ENCODE measurements at places on chromosomes 12 and 14.

DNA sequence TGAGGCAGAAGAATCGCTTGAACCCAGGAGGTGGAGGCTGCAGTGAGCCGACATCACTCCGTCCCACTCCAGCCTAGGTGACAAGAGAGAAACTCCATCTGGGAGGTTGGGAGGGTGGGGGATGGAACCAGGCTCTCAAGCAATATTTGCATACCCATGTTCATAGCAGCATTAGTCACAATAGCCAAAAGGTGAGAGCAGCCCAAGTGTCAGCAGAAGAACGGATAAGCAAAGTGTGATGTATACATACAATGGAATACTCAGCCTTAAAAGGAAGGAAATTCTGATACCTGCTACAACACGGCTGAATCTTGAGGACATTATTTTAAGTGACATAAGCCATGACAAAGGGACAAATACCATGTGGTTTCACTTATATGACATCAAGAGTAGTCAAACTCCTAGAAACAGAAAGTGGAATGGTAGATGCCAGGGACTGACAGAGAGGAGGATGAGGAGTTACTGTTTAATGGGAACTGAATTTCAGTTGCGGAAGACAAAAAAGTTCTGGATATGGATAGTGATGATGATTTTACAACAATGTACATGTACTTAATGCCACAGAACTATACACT, 11.6 kb downstream of the DAD1 start:
- no peak for DNase-seq

DNA sequence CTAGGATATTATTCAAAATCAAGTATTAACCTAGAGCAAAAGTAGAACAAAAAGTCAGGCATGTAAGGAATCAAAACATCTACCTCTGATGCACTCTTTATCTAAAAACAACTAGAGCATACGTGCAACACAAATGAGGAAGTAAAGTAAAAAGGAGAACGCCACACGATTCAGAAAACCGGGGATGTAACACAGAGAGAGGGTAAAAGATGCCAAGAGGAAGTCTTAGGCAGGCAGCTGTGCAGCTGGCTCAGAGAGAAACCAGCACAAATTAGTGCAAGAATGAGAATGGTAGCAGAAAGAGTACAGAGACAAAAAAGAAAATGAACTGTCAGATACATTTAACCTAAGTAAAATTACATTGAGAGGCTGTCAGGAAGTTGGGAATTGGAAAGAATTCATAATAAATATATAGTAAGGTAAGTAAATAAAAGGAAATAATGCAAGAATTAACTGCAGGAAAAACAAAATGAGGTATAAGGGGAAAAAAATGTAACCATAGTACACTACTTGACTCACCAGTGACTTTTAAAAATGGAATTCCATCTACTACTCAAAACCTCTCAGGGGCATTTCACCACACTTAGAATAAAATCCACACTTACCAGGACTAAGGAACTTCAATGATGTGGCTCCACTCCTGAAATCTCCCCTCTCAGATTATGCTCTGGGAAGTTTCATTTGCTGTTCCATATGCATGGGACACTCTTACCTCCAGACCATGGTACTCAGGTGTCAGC, 17.1 kb downstream of the BCAT1 start:
- no peak for DNase-seq

GRCh38 chr12:130127912-130128789, 34.1 kb upstream of the FZD10 start:
- DNase-seq: no peak

DNA sequence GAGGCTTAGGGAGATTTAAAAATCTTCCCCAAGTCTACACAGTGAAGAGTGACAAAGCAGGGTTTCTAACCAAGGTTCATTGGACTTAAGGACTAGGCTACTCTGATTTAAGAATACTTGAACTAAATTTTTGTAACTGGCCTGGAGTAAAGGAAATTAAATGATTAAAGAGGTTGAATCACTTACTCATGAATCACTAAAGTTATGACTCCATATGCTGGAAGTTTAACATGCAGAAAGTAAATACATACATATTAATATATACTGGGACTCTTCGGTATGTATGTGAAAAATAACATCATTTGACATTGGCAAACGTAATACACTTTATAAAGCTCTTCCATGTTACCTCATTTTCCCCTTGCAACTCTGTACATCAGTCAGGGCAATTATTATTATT, 322.9 kb downstream of the KCNH5 start:
- no peak for DNase-seq

DNA sequence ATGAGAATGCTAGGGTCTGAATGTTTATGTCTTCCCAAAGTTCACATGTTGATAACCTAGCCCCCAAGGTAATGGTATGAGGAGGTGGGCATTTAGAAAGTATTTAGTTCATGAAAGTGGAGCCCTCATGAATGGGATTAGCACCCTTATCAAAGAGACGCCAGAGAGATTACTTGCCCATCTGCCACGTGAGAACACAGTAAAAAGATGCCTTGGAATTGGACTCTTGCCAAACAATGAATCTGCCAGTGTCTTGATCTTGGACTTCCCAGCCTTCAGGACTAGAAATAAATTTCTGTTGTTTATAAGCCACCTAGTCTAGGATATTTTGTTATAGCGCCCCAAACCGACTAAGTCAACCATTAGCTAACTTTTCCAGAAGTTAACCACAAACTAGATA, 92.0 kb upstream of the SLC38A4 start:
- no peak for DNase-seq

DNA sequence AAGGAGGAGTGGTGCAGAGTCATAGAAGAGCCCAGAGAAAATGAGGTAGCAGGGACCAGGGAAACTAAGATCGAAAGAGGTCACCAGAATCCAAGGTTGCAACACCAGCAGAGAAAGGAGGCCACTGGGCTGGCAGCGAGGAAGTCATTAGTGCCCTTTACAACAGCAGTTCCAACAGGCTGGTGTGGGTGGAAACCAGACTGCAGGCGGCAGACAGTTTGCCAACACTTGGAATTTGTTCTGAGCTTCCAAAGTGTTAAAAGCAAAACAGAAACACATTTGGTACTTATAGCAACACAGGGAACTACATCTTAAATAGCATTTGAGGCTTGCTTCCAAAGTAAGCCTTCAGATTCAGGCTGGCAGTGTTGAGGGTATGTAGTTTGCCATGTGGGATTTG, 95.2 kb upstream of the PWP1 start:
- DNase-seq: no peak

DNA sequence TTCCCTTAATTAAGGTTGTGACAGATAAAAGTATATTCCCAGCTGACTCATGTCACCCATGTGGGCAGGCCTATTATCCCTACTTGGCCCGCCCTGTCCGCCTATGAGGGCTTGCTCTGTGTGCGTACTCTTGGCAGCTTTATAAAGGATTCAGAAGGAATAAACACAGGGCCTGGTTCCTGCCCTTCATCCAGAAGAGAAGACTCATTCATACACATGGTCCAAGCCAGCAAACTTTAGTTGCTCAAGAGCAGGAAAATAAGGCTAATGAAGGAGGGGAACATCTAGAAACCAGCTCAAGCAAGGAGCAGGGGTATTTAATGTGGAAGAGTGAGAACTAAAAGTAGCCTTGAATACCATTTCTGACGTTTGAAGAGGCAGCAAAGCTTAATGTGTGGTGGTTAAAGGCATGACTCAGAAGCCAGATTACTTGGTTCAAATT, 141.9 kb downstream of the CRADD start:
- no peak for DNase-seq

- DNase-seq: no peak
These were observed 642.7 kb downstream of the DIO2 start for GRCh38 chr14:79568594-79568993.

- peak; percentile 52 for DNase-seq
These were observed 37.8 kb downstream of the PAH start for GRCh38 chr12:102879144-102879763.

DNA sequence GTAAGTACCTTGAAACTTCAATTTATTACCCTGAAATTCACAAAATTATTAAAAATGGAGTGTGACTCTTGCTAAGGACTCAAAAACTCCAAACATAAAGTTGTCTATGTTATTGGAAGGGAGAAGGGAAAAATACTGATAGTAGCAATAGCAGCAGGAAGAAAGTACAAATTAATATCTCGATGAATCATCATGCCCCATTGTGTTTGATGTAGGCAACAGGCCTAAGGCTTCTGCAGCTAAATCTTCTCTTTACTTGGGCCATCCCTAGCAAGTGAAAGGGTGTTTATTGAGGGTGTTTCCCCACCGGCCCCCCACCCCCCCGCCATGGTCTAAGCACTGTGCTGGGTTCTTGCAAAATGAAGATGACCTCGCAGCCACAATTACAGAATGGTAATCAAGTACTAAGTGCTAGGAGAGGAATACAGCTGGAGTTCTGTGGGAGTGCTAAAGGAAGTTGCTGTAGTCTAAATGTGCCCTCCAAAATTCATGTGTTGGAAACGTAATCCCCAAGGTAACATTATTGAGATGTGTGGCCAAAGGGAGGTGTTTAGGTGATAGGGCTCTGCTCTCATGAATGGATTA, 76.5 kb downstream of the SNAPC1 start:
- peak; percentile 14 for DNase-seq

DNA sequence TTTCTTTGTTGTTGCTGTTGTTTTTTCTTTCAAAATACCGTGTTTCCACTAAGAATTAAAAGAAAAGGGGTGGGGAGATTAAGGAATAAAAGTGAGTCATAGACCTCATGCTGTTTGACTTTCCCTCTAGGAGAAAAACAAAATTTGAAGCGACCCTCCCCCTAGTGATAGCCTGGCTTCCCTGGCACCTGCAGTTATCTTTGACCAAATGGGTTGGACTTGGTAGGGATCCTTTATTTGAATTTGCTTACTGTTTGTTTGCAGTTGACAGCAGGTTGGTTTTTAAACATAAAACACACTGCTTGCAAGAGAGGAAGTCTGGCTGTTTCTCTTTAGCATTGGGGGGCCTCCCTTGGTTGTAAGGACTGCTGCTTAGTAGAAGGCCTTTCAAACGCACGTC, 14.0 kb downstream of the OTX2 start:
- no peak for DNase-seq

All from LHCN-M2 (cell line).